Fibroblast of skin of left biceps (primary cell): ENCODE measurements at places on chromosomes 1 and 21.

DNA sequence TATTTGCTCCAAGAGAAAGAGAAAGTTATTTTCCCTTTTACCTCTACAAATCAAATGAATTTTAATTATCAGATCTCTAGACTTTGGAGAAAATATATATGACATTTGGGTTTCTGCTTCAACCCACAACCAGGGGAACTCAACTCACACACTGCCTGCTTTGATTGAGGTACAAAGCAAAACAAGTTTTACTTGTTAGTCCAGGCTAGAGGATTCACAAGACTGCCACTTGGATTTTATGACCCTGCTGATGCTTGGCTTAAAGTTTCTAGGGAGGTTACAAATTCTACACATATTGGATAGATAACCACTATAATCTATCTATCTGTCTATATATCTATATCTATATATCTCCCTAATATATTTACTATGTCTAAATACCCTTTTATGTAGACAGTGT lies 467.3 kb upstream of the RGS18 start:
- DNase-seq, result no peak

DNA sequence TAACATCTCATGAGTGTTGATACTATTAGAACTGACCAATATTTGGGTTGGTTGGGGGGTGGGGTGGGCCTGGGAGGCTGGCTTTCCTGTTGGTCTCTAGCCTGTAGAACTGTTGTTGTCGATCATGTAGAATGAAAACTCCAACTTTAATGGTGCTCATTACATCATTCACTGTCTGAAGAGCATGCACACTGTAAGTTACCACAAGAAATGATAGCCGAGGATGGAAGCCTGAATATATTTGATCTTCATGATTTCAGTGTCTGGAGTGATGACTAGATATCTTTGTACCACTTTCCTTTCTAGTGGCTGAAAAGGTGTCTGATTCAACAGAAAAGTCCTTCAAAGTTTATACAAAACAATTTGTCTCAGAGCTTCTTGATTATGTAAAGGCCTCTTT lies 123.6 kb downstream of the XCL2 start:
- DNase-seq, result no peak

GRCh38 chr1:201391651-201392511 lies 7.2 kb downstream of the LAD1 start:
- no peak for DNase-seq

- DNase-seq, result no peak
These were observed 224.2 kb downstream of the SIPA1L2 start for GRCh38 chr1:232405781-232406180.

GRCh38 chr1:6928106-6928885 lies 143.0 kb downstream of the CAMTA1 start:
- DNase-seq, result no peak

DNA sequence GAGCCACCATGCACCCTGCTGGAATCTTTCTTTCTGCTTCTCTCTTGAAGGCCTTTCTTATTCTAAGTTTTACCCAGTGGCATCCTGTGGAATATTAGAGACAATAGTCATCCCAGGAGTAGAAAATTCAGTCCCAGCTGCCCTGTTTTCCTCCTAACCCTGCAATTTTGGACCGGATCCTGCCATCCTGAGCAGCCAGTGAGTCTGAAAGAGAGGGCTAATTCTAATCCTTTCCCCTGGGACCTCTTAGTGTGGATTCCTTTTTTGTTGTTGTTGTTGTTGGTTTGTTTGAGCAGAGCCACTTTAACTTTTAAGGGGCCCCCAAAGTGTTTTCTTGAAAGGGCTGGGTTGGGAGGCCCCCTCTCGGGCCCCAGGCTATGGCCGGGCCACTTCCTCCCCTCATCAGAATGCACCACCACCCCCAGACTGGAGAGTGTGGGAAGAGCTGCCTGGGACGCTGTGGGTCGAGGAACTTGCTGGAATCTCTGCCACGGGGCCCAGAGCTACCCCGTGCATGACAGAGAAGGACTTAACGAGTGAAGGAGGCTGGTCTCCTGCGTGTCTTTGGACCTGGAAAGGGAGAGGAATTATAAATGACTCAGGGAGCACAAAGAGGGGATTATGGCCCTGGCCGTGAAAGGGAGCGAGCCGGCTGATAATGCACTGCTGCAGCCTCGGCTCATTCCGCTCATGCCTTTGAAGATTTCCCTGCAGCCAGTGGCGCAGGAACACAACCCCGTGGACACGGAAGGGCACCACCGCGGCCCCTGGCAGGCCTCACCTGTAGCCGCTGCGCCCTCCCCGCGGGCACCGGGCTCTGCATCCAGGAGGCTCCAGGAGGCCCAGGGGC lies 81.0 kb upstream of the AKT3 start:
- no peak for DNase-seq

DNA sequence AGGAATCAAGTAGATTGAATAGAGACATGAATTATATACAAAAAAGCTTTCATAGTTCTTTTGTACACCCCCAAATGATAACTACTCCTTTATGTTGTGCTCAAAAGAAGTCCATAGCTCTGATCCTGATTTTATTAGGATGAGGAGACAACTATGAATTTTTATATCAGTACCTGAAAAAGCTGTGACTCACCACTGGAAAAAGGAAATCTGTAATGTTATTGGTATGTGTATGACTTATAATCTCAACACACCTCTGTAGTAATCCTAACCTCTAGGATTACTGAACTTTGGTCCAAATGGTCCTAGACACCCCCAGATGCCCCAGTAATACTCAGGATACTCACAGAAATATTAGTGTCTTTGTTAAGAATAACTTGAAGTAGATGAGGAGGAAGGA lies 10.2 kb downstream of the PRKAB2 start:
- no peak for DNase-seq

- no peak for DNase-seq
These were observed 12.0 kb downstream of the ERVH48-1 start for GRCh38 chr21:42913476-42913875.

GRCh38 chr1:113282008-113282892 lies 108.1 kb upstream of the MAGI3 start:
- DNase-seq, result no peak

- no peak for DNase-seq
These were observed 102.4 kb upstream of the IGSF21 start for GRCh38 chr1:18005238-18005637.

GRCh38 chr21:44875316-44875700 lies 1.8 kb upstream of the PTTG1IP start:
- DNase-seq, result no peak
